H54 (cell line): ENCODE measurements at places on chromosomes 1 and 21.

DNA sequence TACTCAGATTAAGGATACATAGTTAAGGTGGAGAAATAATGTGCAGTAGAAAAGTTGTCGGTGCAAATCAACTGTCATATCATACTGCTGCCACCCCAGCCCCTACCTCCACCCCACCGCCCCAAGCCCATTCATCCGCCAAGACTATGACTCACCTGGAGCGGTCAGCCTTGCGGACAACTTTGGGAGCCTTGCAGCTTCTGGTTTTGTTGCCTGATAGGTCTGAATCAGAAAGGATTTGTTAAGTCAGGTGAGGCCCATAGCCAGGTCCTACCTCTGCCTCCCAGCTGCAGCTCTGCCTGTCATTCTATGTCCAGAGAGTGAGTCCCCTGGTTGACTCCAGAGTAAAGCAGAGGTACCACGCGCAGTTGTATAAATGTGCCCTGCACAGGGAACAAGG, 12.6 kb downstream of the C1orf162 start:
- DNase-seq, result no peak

DNA sequence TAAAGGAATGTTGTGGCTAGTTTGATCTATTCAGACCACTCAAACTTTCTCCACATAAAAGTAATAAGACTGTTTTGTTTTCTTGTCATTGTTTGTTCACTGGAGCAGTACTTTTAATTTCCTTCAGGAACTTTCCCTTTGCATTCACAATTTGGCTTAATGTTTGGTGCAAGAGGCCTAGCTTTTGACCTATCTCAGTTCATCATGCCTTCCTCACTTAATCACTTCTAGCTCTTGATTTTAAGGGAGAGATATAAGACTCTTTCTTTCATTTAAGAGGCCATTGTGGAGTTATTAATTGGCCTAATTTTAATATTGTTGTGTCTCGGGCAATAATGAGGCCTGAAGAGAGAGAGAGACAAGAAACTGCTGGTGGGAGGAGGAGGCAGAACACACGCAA, 371.7 kb upstream of the DEPDC1 start:
- no peak for DNase-seq

- DNase-seq, result no peak
These were observed 7.0 kb upstream of the KISS1 start for GRCh38 chr1:204203206-204203767.

DNA sequence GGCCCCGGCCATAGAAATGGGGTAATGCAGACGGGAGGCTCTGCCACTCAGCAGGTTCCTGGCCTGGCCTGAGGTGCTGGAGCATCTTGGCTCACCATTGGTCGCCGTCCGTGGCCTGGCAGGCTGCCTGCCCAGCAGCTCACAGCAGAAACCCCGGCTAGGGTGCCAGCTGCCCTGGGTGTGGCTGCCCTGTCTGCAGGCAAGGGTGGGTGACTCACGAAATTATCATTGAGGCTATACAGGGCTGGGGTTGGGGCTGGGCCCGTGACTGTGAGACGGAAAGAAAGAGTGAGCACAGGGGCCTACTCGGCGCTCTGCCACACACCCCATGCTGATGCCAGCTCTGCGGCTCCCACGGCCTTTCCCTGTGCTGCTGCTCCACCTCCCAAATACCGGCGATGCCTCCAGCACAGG, 8.0 kb upstream of the PKP1 start:
- DNase-seq, result peak; percentile 92

DNA sequence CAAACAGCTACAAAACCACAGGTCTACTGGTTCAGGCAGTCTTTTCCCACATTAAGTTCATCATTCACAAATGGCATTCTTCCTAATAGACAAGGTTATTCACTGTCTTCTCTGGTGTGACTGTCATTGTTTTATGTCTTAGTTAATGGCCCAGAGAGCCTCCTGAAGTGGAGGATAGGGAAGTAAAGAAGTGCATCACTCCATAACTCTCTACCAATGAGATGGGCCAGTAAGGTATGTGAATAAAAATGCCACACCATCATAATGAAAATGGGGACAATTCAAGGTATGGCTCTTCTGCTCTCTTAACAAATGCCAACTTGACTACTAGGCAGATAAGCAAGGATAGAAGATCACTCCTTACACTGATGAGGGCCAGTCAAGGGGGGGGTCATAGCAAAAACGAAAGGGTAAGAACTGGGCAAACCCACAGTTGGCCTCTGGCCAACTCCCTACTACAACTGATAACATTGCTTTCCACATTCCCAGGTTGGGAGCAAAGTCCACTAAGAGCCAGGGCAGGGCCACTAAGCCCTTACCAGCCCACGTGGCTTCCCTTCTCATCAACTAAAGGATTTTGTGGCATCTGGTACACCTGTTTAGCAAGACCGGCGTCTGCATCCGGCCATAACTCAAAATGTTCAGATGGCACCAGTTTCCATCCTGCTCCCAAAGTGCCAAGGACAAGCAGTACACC, 10.0 kb downstream of the PABPC4 start:
- DNase-seq, result no peak

GRCh38 chr1:66048011-66048410, 255.3 kb downstream of the PDE4B start:
- DNase-seq, result no peak

GRCh38 chr21:41217671-41218385, 49.9 kb downstream of the BACE2 start:
- DNase-seq, result no peak

- DNase-seq, result no peak
These were observed 129.9 kb downstream of the DSCAM start for GRCh38 chr21:40717028-40717427.

DNA sequence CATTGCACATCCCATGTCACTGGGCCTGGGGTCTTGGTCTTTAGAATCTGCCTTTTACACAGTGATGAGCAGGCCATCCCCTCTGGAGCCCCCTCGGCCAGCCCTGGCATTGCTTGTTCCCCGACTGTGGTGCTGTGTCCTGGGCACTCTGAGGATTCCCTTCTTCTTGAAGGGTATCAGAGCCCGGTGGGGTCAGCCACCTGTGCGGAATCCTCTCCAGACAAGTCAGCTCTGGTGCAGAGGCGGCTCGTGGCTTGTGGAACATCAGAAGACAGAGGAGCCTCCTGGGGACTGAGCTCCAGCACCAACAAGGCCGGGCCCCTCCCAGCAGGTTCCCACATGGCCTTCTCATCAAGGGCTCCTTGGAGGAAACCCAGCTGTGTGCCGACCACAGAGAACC, 57.9 kb upstream of the AJAP1 start:
- no peak for DNase-seq

DNA sequence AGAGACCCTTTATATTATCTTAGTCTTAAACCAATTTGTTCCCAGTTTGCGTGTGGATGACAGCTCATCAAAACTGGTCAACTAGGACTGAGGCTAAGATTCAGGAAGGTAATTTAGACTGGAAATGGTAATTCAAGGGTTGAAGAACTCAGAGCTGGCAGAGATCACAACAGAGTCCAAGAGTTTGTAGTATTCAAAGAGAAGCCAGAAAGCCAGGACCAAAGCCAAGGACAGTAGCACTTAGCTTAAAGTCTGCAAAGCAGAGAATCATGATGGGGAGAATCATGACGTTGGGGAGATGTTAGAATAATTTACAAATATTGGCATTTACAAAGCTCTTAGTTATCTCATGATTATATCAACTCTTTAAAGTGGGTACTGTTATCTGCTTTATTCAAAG, 32.6 kb downstream of the RNF11 start:
- no peak for DNase-seq

GRCh38 chr1:211476200-211476849, 15.6 kb downstream of the RD3 start:
- peak; percentile 61 for DNase-seq

DNA sequence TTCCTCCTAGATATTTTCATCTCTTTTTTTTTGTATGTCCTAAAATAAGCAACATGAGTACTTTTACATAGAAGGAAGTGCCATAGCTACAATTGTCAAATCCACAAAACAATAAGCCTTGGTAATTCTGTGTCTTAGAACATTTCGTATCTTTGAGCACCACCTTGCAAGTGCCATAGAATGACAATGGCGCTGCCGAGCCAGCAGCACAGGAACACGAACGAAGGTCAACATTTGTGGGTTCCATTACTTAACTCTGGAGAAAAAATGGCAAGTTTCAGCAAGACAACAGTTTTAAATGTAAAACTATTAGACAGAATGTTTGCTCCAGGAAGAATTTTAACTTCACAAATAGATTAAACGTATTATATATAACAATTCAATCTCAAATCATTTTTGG, 222.1 kb downstream of the CHRM3 start:
- no peak for DNase-seq

DNA sequence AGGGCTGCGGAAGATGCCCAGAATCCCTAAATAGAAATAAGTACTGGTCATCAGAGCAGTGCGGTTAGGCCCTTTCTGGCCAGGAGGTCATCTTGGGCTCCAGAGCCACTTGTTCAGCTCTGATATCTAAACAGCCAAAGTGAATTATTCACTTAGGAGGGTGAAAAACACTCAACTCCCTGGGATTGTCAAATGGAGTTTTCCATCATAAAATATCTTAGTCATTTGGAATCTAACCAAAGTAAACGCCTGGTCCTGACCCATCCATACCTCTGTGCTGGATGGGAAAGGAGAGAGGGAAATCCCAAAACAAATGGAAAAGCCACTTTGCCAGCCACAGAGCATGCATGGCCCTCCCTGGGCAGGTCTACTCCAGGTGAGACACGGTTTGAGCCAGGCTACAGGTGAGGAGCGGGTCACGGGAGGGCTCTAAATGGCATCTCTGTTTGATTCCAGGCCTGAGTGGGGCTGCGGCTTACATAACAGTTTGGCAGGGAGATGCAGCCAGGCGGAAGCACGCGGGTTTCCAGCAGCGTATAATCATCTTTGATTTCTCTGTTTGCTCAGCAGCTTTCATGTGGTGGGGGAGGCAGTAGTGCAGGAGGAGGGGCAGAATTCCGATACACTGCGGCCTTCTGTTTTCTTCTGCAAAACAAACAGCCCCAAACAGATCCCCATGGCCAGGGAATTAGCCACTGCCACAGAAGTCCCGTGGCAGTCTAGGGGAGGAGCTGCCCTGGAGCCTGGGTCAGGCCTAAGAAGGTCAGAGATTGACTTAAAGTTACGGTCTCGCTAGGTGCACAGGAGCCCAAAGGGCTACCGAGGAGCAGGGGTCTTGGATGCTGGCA, 59.1 kb upstream of the ZNF648 start:
- no peak for DNase-seq

GRCh38 chr1:221845650-221846371, 103.9 kb upstream of the DUSP10 start:
- no peak for DNase-seq
